Stimulated activated CD8-positive, alpha-beta memory T cell treated with anti-CD3 and anti-CD28 coated beads, Interleukin-15, amount 100 ng/mL, for 4 hours (primary cell): ENCODE measurements at places on chromosomes 13 and 19.

DNA sequence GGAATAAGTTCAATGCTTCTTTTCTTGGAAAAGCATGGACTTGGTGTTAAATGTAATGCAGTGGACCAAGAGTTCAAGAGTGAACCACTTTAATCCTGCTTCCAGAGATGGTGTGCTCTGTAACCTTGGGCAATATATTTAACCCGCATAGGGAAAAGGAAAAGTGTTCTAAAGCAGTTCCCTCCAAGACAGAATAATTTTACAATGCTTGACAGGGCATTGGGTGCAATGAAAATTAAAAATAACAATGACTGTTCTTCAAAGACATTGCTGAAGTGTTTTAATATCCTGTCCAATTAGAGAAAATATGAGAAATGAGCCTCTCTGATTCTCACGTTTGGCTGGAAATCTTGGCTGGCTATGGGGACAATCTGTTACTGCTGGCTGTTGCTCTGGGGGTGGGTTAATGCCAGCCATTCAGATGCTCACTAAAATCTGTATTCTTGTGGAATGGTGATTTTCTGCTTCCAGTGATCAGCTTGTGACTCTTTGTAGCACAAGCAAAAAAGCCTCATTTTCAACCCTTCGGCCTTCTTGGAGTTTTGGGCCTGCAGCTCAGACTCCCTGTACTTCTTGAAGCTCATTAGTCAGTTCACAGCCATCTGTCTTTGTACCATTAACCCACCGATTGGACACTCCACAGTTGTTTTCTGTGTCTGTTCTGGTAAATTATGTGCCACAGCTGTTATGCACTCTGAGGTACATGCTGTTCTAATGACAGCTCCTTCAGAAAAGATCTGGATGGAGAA is 310.6 kb downstream of the LMO7 start:
- DNase-seq: no peak

DNA sequence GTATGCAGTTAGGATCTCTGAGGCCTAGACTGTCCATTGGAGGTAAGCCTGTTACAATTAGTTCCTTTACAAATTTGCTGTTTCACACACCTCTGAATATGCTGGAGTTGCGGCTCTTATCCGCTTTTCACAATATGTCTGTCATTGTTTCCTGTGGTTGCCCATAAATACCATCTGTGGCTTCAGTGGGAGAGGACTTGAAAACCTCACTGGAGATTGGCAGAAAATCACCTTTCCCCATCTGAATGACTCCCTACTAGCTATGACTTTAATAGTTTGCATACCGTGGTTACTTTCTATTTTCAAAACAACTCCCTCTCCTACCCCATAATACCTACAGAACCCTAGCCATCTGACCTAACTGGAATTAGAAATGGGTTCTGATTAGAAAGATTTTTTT is 454.3 kb downstream of the PCDH17 start:
- no peak for DNase-seq

DNA sequence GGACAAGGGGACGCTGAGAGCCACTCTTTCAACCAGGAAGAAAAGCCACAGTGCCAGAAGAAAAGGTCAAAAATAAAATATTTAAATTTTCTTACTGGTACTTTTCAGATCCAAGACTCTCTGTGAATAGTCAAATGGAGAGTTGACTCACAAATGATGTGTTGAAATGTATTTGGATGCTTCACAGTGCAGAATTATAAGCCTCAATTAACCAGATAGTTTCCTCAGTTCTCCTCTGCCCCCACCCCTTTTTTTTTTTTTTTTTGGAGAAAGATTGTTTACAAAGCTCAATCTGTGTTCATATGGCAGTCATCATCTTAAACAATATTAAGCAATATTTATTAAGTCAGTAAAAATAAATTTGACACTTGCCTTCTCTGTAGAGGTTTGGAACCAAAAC is 470.8 kb downstream of the FGF9 start:
- no peak for DNase-seq

- DNase-seq: no peak
Measured at GRCh38 chr13:60838581-60838980, 441.6 kb downstream of the TDRD3 start.

- no peak for DNase-seq
Measured at GRCh38 chr13:57627663-57628062, 3.9 kb upstream of the PCDH17 start.

DNA sequence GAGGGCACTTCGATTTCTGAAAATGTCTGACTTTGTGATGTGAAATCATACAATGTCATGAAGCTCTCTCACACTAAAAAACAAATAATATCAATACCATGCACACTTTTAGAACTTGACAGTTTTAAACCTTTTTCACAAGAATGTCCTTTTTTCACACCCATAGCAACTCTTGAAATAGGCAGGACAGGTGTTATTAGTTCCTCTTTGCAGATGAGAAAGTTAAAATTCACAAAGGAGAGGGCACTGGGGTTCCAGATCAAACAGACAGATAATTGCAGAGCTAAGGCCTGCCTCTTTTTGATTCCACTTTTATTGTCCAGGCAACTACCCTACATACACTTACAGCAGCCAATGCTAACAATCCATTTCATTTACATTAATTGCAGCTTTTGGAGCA is 142.8 kb downstream of the KLF12 start:
- no peak for DNase-seq
